ENCODE measurements at places on chromosomes 16 and 17.
A peak's percentile ranks its signal among the peaks of the same experiment; 100 is the strongest.

DNA sequence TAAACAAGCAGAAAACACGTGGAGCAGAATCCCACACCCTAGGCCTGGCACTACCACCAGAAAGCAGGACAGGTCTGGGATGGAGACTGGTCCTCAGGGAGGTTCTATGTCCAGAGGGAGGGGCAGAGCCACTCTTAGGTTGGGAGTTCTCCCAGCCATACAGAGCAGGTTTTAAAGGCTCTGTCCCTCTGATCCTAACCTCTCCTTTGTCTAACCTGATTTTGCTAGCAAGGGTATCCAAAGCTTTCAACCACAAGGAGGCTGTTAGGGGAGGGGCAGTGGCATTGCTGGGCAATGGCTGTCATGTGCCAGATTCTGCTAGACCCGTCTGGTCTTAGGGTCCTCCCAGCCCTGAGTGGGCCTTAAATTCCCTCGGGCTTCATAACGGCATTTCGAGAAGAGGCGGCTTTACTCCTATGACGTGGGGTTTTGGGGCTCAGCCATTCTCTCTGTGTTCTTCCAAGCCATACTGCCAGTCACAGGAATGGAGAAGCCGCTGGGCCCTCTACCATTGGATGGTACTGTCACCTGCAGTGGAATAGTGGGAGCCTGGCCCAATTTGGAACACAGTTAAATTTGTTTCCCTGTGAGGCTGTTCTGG lies 5.7 kb downstream of the TPPP3 start:
- no peak for DNase-seq

GRCh38 chr16:86221085-86221484 lies 289.2 kb upstream of the FOXF1 start:
- DNase-seq, result no peak

- DNase-seq, result no peak
Observed at GRCh38 chr16:503150-504071, 24.1 kb upstream of the CAPN15 start.

DNA sequence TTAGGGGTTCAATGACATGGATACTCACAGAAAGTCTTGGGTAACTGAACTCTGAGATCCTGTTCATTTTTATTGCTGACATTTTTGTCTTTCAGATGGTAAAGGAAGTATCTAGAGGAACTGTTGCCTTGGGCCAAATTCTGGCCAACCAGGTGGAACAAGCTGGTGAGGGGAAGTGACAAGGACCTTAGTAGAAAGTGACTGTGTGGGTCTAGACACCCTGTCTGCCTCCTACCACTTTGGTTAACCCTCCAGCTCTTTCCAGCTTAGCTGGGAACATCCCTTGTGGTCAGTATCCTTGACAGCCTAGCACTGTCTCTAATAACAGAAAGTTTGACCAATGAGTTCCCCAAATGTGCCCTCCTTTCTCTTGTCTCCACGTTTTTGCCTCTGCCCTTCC lies 28.8 kb upstream of the PRKCB start:
- DNase-seq, result no peak

DNA sequence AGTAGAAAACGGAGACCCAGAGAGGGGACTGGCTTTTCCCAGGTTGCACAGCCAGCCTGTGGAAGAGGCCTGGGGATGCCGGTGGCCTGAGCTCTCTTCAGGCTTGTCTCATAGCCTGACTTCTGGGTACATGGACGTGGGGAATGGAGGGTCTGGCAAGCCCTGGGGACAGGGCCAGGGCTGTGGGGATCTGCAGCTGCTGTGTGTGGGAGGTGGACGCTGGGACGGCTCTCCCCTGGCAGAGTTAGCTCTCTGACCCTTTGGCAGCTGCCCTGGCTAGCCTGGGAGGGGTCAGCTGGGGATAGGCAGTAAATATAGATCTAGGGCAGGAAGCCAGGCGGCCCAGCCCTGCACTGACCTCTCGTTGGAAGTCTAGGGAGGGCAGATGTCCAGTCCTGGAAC lies 20.5 kb downstream of the SLC4A1 start:
- DNase-seq, result no peak

DNA sequence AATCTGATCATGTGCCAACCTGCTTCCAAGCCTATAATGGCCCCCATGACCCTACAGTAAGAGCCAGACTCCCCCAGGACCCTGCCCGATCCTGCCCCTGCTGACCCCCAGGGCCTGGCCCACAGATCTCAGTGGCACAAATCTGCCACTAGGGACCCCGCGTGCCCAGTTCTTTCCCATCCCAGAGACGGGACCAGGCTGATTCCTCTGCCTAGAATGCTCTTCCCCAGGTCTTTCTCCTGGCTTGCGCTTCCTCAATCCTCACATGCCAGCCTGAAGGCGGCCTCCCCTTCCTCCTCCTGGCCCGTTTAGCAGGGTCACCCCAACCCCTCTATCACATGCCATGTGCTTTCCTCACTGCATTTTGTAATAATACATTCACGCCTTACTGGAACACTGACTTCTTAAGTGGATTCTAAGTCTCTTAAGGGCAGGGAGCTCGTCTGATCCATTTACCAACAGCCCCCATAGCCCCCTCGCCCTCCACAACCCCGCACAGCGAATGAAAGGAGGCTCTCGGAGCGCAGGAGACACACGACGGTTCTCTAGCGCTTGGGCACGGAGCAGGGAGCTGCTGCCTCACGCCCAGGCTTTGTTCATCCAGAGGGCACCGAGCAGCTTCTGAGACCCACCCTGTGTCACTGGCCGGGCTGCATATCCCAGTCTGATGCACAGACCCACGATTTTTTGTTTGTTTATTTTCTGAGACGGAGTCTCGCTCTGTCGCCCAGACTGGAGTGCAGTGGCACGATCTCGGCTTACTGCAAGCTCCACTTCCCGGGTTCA lies 1.2 kb downstream of the TRIM65 start:
- DNase-seq, result no peak

DNA sequence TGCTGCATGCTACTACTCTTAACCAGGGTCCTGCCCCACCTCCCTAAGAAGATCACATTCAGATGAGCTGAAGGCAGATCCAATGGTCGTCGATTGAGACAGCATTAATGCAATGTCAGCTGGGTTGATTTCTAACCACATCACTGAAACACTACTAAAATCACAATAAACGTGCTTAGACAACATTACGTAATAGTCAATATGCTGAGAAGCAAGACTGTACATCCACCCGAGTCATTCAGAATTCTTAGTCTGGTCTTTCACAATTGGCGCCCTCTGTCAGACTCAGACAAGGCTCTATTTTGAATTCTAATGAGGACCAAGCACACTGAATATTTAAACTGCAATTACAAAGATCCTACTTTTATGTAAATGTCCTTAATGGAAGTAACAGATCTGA lies 205.2 kb downstream of the STX8 start:
- DNase-seq, result no peak

DNA sequence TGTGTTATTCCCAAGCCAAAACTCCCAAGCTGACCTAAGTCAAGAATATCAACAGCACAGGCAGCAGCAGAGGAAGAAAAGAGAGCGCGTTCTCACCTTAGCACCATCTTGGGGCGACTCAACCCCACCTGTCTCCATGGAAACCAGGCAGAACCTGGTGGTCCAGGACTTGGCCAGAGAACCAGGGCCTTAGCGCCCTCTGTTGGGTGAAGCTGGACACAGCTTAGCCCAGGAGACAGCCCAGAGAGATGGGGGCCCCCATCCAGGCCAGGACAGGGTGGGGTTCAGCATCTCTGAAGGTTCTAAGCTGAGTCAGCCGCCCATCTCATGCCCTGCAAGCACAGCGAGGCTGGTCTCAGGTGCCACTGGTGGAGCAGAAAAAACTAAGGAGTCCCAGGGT lies 60.1 kb upstream of the TMEM132E start:
- no peak for DNase-seq

GRCh38 chr16:88420496-88420895 lies 32.6 kb upstream of the ZFPM1 start:
- DNase-seq, result no peak

DNA sequence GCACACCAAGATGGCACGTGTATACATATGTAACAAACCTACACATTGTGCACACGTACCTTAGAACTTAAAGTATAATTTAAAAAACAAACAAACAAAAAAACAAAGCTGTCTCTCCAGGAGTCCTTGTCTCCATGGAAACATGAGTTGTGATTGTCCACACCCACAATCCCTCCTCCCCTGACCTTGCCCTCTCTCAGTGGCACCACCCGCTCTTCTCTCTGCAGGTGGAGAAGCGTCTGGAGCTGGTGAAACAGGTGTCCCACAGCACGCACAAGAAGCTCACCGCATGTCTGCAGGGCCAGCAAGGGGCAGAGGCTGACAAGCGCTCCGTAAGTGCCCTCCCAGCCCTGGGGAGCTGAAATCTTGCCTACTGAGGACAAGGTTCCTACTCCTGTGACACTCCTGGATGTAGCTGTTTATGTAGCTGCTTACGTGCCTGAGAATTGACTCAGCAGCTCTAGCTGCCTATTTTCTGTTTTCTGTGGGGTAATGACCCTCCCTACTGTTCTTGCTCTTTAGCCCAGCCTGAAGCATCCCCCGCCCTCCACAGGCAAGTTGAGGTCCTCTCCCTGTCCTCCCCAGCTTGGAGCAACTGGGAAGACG lies 107.0 kb downstream of the ARHGAP44 start:
- no peak for DNase-seq

DNA sequence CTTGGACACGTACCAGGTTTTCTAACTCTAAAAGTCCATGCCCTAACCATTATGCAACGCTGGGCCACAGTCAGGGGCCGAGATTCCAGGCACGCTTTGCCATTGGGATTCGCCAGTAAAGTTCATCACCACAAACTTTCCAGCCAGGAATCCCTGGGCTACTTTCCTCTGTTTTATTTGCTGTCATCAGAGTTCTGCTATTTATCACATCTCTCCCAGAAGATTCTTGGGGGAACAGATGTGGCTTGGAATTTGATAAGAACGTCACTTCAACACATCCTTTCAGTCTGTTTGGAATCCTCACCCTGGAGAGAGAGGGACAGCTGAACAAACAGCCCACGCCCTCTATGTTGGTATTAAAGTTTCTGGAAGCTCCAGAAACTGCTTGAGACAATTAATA lies 109.6 kb upstream of the CACNG3 start:
- no peak for DNase-seq

- DNase-seq, result no peak
Observed at GRCh38 chr16:69301861-69302260, 9.3 kb upstream of the VPS4A start.

DNA sequence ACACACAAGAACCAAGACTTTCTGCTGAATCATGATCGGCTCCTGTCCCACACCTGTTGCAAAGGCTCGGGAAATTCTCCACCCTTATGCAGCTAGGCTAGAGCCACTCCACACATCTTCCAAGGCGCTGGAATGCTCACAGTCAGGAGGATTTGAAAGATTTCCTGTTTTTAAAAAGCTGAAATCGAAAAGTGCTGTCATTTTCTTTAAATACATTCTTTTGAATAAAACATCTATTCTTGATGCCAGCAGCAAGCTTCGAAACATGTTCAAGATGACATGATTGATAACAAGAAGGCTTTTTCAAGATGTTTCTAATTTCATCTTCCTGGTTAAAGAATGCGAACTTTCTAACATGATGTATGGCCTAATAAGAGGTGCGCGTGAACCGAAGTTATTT lies 219.7 kb upstream of the CDH5 start:
- DNase-seq, result no peak

DNA sequence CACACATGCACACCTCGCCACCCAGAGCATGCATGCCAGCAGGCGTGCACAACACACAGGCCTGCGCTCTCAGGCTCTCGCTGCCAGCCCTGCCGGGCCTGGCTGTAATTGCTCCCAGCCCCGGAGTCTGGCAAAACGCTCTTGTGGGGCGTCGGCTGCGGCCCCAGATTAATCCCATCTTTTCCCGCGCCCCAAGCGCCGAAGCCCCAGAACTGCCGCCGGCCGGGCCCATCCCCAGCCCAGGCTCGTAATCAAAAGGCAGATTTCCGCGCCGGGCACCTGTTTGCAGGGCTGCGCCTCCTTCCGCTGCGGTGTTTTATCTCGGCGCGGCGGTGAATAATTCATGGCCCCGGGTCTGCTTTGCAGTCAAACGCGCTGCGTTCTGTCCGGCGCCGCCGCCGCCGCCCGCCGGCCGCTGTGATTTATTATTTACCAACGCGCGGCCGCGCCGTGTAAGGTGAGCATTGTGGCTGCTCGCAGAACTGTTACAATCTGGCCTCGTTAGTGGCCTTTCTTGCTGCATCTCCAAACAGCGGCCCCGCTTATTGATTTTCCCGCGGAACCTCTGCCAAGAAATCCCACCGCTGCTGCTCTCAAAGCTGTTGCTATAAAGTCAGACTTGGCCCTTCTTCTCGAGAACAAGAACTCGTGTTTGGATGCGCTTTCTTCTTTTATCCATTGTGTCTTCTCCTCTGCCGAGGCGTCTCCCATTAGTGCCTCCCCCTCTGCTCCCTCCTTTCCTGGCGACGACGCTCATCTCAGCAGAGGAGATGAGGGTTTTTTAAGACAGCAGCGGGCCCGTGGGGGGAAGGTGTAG lies 126.1 kb downstream of the IRX5 start:
- DNase-seq, result no peak

- DNase-seq, result peak; percentile 60
Observed at GRCh38 chr17:79836972-79837887, 2.0 kb downstream of the CBX4 start.

DNA sequence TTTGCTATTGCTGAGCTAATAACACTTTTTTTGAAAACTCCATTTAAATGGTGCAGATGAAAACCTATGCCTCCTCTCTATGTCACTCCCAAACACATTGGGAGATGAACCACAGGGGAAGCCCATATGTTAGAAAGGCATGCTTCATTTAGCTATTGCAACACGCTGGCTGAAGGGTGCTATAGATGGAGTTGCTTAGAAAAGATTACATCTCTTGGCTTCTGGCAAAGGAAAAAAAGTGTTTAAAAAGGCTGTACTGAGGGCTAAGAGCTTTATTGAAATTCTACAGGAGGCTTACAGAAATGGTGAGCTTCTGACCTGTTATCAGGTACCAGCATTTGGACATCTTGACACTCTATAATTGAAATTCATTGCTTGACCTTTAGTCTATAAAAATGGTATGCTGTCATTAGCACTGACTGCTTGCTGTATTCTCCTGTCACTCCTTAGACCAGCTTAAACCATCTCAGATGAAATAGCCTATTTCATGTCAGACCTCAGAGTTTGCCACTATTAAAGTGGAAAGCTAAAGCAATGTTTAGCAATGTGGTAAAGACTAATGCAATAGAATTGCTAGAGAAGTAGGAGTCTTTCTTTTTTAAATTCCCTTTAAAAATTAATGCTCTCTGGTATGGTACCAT lies 503.9 kb downstream of the CDH11 start:
- no peak for DNase-seq

DNA sequence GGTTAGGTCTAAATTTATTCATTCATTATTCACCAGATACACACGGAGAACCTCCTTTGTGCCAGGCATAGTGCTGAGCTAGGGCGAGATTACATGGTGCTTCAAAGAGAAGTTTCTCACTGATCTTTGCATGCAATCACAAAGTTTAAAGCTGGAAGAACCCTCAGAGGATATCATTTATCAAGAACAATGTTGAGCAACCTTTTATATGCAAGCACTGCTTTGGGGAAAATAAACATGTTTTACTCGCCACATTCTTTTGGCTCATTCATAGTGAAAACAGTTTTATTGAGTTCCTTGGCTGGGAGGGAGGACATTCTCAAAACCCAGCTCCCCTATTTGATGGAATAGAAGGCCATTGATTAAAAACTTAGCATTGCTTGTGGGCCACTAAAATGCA lies 49.8 kb upstream of the XYLT1 start:
- no peak for DNase-seq

Data from CD4-positive, alpha-beta T cell (primary cell).